ENCODE measurements at places on chromosomes 7 and 10.

DNA sequence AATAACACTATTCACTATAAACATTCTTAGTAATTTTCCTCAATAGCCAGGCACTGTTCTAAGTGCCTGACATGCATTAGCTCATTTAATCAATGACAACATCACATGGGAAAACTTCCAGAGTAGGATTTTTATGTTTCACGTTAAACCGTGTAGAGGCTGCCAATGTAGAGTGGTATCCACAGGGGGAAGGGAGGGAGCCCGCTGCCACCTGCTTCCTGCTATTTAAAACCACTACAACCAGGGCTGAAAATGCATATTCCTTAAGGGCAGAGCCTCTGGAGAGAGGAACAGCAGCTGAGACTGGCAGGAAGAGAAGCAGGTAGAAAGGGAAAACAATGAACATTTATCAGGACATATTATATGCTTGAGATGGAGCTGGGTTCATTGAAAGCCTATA, 684.3 kb upstream of the AUTS2 start:
- DNase-seq, result no peak

DNA sequence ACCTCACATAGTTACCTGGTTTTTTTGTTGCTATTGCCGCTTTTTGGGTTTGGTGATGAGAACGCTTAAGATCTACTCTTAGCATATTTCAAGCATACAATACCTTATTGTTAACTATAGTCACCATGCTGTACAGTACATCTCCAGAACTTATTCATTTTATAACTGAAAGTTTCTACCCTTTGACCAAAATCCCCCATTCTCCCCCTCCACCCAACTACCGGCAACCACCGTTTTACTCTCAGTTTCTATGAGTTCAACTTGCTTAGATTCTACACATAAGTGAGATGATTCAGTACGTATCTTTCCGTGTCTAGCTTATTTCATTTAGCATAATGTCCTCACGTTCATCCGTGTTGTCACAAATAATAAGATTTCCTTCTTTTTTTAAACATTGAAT, 86.7 kb upstream of the IL6 start:
- DNase-seq, result peak; percentile 64

DNA sequence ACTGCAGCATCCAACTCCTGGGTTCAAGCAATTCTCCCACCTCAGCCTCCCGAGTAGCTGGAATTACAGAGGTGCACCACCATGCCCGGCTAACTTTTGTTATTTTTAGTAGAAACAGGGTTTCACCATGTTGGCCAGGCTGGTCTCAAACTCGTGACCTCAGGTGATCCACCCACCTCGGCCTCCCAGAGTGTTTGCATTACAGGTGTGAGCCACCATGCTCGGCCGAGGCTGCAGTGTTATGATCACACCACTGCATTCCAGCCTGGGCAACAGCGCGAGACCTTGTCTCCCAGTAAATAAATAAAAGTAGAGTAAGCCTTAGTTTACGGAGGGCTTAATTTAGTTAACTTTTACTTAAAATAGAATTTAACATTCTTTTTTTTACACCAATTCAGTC, 23.7 kb upstream of the IGF2BP3 start:
- DNase-seq, result no peak

- DNase-seq, result no peak
Observed at GRCh38 chr7:30905078-30906012, 6.3 kb upstream of the AQP1 start.

DNA sequence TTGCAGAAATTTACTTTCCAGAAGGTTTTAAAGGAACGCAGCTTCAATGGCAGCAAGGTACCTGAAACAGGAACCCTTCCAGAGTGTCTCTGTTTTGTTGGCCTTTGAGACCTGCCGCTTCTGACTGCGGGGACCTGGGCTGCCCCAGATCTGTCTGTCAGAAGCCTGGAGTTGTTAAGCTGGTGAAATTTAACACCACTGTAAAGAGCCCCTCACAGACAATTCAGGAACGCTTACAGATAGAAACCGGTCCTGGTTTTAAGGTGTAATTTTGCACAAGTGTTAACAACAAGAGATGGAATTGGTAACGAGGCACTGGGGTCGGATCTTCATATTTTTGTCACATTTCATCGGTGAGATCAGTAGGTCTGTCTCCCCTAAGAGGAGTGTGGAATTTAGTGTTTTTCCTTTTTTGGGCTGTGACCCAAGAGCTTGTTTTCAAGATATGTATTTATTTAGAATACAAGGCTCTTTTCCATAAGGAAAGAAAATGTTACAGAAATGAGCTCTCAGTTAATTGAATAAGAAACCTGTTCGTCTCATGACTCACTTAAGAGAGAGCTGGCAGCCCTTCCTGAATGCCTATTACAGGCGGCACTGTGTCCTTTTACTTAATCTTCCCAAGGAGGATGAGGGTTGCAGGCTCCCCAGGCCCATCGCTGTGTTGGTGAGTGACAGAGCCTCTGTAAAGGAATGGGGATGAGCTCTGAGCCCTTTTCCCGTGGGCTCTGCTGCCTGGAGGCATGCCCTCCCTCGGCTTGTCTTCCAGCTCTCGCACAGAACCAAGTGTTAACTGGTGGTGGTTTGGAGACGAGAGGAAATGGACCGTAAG, 168.7 kb downstream of the CUX1 start:
- DNase-seq, result no peak

DNA sequence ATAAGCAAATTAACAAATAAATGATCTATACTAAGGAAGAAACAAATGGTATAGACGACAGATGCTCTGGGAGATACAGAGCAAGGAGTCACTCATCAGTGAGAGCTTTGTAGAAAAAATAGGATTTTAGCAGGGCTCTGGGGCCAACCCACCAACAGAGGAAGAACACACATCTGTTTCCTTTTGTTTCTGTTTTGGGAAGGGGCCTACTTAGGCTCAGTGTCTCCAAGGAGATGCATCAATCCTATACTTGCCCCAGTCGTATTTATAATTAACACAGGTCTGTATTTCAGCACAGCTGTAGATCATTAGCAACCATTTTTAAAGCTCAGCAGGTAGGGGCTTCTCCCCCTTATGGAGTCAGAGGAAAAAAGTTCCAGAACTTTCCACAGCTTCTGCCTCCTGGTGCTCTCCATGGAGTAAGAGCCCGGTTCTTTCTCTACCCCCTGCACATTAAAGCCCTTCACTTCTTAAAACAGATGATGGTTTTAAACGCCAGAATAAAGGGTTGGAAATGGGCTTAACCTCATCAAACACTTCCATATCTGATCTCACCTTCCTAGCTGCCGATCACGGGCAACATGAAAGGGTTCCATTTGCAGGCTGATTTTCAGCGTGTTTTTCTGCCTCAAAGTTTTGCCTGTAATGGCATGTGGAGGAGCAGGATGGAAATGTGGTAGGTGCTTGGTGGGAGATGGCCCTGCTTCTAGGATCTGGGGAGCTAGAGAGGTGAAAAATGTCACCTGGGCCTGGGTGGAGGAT, 291.7 kb downstream of the TCF7L2 start:
- no peak for DNase-seq

DNA sequence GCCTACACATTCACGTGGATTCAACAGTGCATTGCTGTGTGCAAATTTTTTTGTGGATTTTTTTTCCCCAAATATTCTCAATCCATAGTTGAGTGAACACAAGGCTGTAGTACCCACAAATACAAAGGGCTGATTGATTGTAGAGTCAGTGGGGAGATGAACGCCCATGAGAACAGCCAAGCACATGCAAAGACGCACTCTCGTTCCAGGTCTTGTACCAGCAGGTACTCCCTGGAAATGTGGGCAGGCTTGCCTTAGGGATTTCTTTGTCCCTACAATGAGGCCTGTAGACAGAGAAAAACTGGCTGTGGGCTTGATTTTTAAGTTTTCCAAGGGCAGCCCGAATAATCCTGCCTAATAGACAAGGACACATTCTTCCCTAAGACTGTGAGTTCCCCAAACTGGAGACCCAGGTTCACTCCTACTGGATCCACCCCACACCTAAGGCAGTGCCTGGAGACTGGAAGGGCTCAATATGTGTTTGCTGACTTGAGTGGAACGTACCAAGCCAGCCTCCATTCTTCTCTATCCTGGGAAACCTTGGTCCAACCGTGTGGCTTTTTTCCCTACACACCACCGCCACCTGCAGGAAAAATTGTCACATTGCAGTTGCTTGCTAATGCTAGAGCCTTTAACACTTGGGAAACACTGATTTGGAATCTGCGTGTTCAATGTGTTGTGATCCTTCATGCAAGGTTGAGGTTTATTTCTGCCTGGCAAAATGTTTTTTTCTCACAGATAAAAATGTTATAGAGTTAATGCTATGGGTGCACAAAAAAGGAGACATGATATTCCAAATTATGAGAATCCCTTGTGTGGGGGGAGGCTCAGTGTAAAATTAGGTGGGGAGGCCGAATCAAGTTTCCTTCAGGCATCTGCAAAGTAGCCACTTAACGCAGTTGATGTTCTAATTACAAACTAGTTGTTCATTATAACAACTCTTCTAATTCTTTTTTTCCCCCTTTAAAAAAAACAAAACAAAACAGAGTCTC, 49.3 kb downstream of the PPP1R17 start:
- no peak for DNase-seq

- DNase-seq, result no peak
Observed at GRCh38 chr7:17623546-17624185, 316.6 kb downstream of the SNX13 start.

GRCh38 chr7:135247746-135248471, 14.3 kb downstream of the STRA8 start:
- no peak for DNase-seq

DNA sequence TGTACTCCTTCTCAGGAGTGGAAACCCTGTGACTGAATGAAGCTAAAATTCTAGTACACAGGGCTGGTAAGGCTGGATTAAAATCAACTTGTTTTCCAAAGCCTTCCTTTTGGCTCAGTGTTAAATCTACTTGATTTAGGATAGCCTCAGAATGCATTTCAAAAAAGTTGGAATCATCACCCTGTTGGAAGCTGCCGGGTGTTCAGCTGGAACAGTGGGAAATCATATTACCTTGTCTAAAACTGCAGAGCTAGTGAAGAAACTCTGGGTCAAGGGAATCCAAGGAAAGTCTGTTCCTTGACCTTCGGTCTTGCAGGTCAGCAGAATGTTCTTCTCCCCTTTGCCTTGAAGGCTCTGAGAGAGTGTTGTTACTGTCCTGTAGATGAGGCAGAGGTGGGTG, 252.1 kb upstream of the INHBA start:
- no peak for DNase-seq

- no peak for DNase-seq
Observed at GRCh38 chr7:1542841-1543747, 12.6 kb downstream of the MAFK start.

GRCh38 chr10:88082391-88082790, 219.0 kb downstream of the PTEN start:
- DNase-seq, result no peak

- DNase-seq, result no peak
Observed at GRCh38 chr7:32068411-32069101, 1.7 kb downstream of the PDE1C start.
